ENCODE measurements at places on chromosomes 4 and X.

DNA sequence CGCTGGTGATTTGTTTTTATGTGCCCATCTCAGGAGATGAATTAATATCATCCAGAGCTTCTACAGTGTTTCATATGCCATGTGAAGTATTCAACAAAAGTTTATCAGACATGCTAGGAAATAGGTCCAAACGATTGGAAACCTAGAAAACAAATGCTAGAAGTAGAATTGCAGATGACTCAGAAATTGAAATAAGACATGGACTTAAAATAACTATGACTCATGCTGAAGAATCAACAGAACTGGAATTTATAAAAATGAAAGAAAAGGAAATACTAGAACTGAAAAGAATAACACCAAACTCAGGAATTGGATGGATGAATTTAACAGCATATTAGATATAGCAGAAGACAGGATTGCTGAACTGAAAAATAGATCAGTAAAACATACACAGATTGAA, 172.7 kb upstream of the GIMD1 start:
- DNase-seq: no peak

DNA sequence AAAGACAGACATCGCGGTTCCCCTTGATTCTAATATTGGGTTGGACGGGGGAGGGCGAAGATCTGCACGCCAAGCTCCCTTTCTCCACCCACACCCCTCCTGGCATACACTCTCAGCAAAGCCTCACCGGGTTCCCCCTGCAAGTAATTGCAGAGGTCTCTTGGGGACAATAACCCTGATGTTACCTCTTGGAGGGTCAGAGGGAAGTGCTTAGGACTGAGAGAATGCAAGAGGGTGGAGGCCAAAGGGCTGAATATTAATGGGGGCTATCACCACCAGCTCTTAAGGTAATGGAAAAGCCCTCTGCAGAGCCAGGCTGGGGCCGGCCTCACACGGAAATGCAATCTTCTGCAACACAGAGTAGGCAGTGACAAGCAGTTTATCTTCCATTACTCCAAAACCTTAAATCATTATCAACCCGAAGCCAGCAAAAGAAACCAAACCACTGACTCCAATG, 344.1 kb upstream of the GATB start:
- DNase-seq: no peak

- no peak for DNase-seq
These were observed 149.2 kb downstream of the TBL1X start for GRCh38 chrX:9614016-9614415.

GRCh38 chrX:113804819-113805218, 779.1 kb upstream of the HTR2C start:
- DNase-seq: no peak

All from activated T-cell treated with anti-CD3 and anti-CD28 coated beads for 1 hour (primary cell).